ENCODE measurements at places on chromosomes 5 and 9. TPM values are rescaled to one million over a fixed set of nuclear protein-coding genes. Genes with fewer than 3 reads are reported as not detected.

The FOCAD gene
- total RNA-seq = 45.6 TPM

The CDO1 gene
- total RNA-seq = 8.3 TPM

The UIMC1 gene
- 40.9 TPM for total RNA-seq

GRCh38 chr9:1759009-1759408 lies 256.1 kb upstream of the SMARCA2 start:
- no peak for DNase-seq

GRCh38 chr9:92297611-92298010 lies 4.1 kb upstream of the IARS1 start:
- no peak for DNase-seq

- DNase-seq = no peak
Measured at GRCh38 chr5:113263545-113263944, 171.2 kb downstream of the TSSK1B start.

GRCh38 chr5:31396611-31397295 lies 135.1 kb downstream of the DROSHA start:
- no peak for DNase-seq

GRCh38 chr5:116507941-116508655 lies 66.5 kb downstream of the SEMA6A start:
- DNase-seq = no peak

DNA sequence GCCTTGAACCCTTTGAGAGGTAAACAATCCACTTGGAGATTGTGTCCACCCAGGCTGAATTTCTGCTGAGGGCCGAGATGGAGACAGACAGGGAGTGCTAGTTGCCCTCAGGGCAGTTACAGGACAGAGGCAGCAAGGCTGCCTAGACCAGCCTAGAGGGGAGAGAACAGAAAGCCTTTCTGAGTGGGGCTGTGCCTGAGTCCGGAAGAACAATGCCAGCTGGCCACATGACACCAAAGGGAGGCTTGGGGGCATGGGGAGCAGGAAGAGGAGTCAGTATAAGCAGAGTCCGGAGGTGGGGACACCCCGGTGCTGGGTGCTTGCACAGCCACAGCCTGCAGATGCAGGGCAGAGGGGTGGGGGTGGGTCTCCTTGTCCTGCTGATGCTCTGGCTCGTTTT lies 145.7 kb downstream of the CFAP90 start:
- no peak for DNase-seq

DNA sequence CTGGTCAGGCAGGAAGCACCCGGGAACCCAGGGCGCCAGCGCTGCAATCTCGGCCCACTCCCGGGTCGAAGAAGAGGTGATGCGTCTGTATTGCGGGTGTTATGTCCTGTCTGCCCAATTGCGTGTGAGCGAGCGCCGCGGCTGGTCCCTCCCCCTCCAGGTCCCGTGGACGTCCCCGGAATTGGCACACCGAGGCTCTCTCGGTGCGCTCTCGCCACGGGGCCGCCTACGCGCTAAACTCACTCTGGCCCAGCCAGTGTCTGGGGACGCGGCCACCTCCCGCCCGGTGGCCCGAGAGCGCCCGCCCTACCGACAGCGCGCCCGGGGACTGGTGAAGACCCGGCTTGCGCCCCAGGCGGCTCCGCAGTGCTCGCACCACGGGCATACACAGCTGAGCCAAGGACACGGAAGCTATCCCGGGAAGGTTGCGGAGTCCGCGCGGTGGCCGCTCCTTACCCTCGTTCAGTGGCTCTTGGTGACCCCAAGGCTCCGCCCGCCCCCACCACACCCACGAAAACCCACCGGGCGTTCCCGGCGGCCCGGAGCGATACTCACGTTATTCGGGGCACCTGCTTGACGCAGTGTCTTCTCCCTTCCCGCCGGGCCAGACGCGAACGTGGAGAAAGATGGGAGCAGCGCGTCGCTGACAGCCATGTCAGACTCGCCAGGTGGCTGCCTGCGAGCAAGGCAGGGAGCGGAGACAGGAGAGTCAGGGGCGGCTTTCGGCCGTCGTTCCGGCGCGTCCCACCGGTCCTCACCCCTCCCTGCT lies 1.0 kb downstream of the KLF4 start:
- DNase-seq = peak; percentile 94

DNA sequence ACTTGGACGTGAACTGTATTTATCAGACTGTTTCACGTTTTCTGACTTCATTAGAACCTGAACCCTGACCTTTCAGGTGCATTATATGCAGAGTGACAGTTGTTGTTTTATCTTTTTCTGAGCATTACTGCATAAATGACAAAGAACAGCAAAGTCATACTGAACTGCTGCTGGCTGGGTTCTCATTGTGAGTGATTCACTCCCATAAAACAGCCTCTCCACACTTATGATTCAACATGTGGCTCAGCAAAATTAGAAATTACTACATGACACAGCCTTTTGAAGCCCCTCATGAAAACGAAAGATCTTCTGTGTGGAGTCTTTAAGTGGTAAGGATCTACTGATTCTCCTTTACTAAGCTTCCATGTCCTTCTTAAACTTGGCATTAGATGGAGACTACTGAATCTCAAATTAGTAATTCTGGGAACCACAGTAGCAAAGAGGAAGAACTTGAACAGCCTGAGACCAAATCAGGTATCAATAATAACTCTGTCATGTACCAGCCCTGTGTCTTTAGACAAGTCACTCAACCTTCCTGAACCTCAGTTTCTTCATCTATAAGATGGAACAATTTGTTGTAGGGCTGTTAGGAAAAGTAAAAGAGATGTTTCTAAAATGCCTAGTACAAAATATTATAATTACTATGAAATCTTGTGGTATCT lies 172.3 kb upstream of the GNA14 start:
- DNase-seq = peak; percentile 67

- no peak for DNase-seq
Measured at GRCh38 chr9:124887832-124888231, 25.9 kb downstream of the ARPC5L start.

DNA sequence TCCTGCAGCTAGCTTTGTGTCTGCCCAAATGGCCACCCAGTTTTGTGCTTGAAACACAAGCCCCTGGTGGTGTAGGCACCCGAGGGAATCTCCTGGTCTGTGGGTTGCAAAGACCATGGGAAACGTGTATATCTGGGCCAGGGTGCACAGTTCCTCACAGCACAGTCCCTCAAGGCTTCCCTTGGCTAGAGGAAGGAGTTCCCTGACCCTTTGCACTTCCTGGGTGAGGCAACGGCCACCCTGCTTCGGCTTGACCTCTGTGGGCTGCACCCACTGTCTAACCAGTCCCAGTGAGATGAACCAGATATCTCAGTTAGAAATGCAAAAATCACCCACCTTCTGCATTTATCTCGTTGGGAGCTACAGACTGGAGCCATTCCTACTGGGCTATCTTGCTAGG lies 865.0 kb upstream of the ACO1 start:
- DNase-seq = no peak

DNA sequence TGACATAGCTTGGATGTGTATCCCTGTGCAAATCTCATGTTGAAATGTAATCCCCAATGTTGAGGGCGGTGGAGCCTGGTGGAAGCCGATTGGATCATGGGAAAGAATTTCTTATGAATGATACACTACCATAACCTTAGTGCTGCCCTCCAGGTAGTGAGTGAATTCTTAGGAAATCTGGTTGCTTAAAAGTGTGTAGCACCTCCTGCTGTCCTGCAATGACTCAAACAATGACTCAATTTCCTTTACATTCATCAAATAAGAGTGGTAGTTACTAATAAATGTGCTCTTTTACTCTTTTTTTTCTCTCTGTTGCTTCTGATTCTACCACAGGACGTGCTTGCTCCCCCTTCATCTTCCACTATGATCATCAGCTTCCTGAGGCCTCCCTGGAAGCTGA lies 1696.0 kb upstream of the CDH9 start:
- DNase-seq = no peak

DNA sequence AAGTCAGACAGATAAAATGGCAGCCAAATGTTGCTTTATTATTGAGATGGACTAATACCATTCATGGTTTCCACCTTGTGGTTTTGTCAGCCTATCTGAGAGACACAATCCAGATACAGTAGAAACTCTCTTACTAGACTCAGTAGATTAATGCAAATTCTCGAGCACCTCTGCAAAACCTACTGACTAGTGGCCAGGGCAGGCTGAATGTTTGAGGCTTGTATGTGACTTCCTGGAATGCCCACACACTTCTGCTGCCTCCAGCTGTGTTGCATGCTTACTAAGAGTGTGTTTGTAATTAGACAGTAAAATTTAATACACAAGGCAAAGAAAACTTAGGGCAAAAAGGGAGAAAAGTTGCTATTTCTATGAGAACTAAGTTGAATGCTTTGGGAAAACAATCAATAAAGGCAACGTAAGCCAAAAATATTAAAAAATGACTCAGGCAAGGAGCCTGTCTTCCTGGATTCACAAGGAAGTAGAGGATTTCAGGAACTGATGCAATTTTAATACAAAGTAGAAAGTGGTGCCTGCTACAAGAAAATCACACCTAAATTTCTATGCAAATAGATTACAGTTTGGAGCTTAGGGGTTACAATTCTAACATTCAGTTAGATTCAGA lies 30.2 kb upstream of the CCNG1 start:
- DNase-seq = peak; percentile 43

- DNase-seq = no peak
Measured at GRCh38 chr5:136164226-136164625, 28.7 kb downstream of the SMIM32 start.

- DNase-seq = no peak
Measured at GRCh38 chr9:792331-793260, 48.9 kb upstream of the DMRT1 start.

- no peak for DNase-seq
Measured at GRCh38 chr5:37738057-37738691, 101.7 kb downstream of the GDNF start.

- peak; percentile 47 for DNase-seq
Measured at GRCh38 chr5:4942831-4943178, 197.3 kb upstream of the ADAMTS16 start.

DNA sequence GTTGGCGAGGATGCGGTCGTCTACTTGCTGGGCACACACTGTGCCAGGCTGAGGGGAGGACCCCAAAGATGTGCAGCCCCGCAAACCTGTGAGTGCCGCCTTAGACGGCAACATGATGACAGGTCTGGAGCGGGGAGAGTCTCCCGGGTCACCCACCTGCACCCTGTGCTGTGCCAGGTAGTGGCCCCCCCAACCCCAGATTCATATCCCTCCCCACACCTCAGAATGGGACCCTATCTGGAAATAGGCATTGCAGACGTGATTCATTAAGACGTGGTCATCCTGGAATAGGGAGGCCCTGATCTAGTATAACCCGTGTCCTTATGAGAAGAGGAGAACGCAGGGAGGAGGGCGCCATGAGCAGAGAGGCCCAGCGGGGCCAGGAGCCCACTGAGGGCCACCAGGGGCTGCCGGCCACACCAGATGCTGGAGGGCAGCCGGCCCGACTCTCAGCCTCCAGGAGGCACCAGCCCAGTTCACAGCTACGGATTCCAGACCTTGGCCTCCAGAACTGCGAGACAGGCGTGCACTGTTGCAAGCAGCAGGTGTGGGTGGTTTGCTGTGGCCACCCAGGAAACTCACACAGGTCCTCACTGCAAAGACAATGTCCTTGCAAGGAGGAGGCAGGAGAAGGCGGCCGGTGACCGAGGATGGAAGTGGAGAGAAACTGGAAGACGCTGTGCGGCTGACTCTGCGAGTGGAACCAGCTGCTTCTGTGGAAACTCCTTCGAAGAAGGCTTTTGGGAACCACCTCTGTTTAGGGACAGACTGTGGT lies 131.9 kb upstream of the LPCAT1 start:
- DNase-seq = peak; percentile 79

- DNase-seq = no peak
Measured at GRCh38 chr9:93089024-93089423, 7.0 kb upstream of the CARD19 start.

GRCh38 chr5:148860599-148860998 lies 34.2 kb downstream of the ADRB2 start:
- DNase-seq = no peak

- DNase-seq = no peak
Measured at GRCh38 chr5:17379100-17379951, 118.7 kb upstream of the TAF11L2 start.

All from osteoblast (primary cell).